GM23248 (cell line): ENCODE measurements at places on chromosomes 2 and 18.

DNA sequence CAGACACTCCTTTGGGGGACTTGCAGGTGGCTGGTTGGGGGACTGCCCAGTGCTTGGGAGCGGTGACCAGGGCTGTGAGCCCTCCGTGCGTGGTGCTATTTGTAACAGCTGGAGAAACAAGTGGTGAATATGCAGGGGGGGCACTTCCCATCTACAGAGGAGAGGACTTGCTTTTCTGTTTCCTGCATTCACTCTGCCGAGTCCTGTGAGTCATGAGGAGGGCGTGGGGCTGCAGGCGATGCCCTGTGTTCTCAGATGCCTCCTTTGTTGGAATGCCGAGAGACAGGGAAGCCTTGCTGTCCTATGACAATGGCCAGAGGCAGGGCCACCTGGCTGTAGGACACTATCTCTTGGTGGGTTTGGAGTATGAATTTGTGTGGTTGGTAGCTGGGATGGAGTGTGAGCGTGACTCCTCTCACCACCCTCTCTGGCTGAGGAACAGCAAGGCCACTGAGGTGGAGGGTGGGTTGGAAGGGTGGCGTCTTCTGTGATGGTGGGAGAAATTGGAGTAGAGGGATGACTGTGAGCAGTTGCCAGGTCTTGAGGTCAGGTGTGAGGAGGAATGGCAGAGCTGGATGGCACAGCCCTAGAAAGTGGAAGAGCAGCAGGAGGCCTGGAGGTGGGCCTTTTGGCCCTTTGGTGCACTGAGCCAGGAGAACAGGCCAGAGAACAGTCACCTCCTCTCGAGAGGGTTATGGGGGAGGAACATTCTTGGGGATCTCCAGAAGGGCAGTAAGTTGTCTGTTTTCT lies 24.3 kb downstream of the FHOD3 start:
- peak; percentile 26 for DNase-seq

DNA sequence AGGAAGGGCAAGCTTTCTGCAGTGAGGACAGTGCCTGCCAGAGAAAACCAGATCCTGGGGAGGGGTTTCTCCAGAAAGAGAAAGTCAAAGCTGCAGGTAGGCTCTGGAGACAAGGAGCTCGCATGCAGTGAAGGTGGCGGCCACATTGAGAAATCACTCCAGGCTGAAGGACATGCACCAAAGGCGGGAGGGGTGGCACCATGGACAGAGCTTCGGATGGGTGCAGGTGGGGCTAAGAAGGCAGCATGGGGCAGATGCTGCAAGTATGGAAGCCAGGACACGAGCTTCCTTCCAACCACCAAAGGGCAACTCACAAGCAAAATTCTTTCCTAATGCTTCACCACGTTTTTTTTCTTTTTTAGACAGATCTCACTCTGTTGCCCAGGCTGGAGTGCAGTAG lies 104.4 kb upstream of the SLC35G4 start:
- no peak for DNase-seq

- DNase-seq = no peak
Observed at GRCh38 chr2:56179931-56180330, 3.9 kb upstream of the CCDC85A start.

DNA sequence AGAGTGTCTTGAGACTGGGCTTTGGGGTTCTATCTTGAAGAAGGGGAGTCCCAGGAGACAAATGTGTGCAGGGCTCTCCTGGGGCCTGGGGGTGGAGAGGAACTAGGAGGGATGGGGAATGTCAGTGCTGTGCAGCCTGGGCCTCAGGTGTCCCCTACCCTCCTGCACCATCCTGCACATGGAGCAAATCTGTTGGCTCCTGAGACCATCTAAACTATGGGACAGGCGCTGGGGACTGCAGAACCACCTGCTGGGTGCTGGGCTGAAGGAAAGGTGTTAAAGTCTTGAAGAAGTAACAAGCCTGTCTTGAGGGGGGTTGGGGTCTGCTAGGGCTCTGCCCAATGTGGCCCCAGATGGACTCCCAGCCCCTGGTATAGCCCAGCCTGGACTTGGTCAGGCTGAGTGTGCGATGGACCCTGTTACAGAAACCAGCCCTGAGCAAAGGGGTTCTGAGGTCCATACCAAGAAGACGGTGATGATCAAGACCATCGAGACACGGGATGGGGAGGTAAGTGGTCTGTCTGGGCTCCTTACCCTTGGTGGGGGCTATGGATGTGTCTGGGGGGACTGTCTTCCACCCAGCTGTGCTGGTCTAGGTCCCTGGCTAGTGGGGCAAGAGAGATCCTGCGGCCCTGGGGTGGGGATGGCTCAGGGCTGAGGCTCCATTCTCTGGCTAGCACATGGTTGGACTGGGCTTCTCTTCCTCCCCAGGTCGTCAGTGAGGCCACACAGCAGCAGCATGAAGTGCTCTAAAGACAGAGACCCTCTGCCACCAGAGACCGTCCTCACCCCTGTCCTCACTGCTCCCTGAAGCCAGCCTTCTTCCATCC lies 7.3 kb downstream of the DES start:
- no peak for DNase-seq

GRCh38 chr2:122062506-122062905 lies 307.1 kb downstream of the TSN start:
- peak; percentile 26 for DNase-seq
